ENCODE measurements at places on chromosomes 2 and 18. TPM values are rescaled to one million over a fixed set of nuclear protein-coding genes. Genes with fewer than 3 reads are reported as not detected.
A peak's percentile ranks its signal among the peaks of the same experiment; 100 is the strongest.

The CFAP65 gene
- 0.11 TPM for total RNA-seq

The CFC1 gene
- not detected for total RNA-seq

The PLEKHH2 gene
- total RNA-seq = 0.51 TPM

The NGEF gene
- total RNA-seq = 3.3 TPM

The DLGAP1 gene
- total RNA-seq = 0.27 TPM

The PSMA8 gene
- not detected for total RNA-seq

The MARCHF4 gene
- 4.1 TPM for total RNA-seq

GRCh38 chr2:177746358-177746757, 326.2 kb downstream of the PDE11A start:
- no peak for DNase-seq

- DNase-seq = no peak
Measured at GRCh38 chr18:78641689-78642231, 337.9 kb upstream of the SALL3 start.

- peak; percentile 78 for DNase-seq
Measured at GRCh38 chr18:23401400-23402347, 51.4 kb upstream of the RIOK3 start.

- no peak for DNase-seq
Measured at GRCh38 chr2:54597153-54597848, 126.2 kb upstream of the EML6 start.

DNA sequence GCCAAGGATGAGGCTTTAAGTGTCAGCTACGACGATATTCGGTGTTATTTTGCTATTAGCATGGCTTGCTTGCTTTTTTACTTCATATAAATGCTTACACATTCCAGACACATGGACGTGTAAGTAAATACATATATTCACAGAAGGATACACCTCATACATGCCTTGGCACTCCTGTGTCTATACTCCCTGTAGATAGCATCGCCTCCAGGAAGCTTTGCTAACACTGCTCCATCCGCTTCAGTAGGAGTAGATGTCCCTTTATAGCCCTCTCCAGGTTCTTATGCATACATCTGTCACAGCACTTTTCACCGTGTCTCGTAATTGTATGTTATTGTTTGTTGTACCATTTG, 27.5 kb upstream of the KCTD1 start:
- DNase-seq = peak; percentile 2

DNA sequence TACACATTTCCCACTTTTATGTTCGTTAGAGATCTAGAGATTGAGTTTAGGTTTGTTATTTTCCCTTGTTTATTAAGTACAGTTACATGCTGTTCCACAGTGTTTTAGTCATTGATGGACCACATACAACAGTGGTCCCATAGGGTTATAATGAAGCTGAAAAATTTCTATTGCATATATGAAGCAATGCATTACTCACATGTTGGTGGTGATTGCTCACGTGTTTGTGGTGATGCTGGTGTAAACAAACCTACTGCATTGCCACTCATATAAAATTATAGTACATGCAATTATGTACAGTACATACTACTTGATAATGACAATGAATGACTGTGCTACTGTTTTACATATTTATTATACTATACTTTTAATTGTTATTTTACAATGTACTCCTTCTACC, 51.0 kb upstream of the NXPH2 start:
- no peak for DNase-seq

- no peak for DNase-seq
Measured at GRCh38 chr2:8300216-8300615, 381.6 kb upstream of the ID2 start.

DNA sequence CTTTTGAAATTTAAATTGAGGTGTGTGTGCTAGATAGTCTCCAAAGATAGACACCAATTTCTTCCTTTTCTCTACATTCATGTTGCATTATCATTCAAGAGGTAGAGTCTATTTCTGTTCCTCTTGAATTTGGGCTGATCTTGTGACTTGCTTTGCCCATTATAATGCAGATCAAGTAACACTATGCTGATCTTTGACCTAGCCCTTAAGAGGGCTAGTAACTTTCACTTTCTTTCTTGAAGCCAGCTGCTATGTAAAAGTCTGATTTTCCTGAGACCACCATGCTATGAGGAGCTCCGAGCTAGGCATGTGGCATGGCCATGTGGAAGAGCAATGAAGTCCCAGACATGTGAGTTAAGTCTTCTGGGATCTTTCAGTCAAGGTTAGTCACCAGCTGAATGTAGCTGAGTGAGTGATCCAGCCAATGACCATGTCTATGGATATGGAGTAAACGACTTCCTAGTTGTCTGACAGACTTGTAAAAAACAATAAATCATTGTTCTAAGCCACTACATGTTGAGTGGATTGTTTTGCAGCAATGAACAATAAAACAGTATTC, 189.4 kb upstream of the CWC22 start:
- no peak for DNase-seq

DNA sequence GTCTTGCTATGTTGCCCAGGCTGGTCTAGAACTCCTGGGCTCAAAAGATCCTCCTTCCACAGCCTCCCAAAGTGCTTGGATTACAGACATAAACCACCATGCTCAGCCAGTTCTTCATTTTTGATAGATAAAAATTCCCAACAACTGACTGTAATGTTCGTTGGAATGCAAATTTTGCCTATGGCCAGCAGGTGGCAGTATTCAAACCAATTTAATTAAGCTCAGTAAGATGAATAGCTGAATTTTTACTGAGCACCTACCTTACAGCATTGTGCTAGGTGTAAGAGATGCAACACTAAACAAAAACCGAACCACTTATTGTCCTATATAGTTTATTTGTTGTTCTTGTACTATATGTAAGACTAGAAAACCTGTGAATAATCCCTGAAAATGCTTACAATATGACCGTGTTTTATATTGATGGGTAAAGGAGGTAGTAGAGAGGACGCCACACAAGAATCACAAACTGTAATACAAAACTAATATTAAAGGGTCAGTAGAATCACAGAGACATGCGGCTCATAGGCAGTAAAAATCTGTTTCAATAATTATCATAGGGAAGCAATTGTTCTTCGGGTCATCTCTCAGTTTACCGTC, 8.2 kb upstream of the TMEM182 start:
- peak; percentile 15 for DNase-seq

DNA sequence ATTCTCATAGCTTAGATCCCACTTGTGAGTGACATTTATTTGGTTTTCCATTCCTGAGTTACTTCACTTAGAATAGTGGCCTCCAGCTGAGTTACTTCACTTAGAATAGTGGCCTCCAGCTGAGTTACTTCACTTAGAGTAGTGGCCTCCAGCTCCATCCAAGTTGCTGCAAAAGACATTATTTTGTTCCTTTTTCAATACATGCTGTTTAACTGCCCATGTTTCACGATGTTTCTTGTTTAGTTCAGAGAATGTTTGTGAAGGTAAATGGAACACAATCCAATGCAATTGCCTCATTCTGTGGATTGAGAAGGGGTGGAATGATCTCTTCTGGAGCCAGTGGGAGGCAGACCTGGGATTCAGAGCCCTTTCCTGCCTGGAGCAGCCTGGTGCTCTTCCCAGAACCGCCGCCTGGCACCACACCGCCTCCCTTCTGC, 273.5 kb upstream of the ATP5MC3 start:
- no peak for DNase-seq

DNA sequence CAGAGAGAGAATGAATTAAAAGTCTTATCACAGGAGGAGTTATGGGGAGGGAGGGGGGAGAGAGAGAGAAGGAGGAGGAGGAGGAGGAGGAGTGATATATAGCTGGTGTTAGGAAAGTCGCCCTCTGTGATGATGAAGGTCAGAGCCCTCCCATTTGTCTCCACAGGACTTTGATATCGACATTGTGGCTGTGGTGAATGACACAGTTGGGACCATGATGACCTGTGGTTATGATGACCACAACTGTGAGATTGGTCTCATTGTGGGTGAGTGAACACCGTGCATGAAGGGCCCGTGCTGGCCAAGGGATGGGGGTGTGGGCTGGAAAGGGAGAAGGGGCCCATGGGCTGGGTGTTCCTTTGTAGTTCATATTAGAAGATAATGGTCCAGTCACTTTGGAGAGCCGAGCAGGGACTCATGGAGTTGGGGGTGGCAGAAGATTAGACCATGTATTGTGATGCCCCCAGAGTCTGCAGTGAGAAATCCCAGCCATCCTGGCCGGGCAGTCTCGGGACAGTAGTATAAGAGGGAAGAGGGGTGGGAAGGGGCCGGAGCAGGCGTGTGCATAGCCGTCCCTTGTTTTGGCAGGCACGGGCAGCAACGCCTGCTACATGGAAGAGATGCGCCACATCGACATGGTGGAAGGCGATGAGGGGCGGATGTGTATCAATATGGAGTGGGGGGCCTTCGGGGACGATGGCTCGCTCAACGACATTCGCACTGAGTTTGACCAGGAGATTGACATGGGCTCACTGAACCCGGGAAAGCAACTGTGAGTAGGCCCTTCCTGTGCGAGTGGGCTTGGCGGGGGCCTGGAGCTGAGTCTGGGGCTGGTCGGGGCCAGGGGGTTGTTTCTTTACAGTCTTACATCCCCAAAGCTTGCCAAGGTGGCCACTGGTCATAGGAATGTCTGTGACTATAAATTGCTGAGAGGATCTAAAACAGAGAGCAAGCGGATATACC, 40.0 kb downstream of the HK2 start:
- no peak for DNase-seq

DNA sequence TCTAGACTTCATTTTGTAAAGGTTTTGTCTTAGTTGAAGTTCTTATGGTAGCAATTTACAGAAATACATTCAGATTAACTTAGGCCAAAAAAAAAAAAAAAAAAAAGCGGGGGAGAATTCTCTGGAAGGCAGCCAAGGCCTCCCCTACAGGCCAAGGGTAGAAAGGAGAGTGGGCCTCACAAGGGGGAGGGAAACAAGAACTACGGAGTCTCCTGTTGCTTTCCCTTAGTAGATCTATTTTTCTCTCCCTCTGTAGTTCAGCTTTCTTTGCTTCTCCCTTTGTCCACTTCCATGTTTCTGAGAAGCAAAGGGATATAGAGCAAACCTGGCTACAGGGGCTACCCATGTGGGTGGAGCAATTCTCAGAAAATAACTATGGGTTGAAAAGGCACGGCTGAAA, 2.4 kb upstream of the STK11IP start:
- peak; percentile 41 for DNase-seq

- DNase-seq = no peak
Measured at GRCh38 chr2:182784777-182785176, 68.7 kb downstream of the DNAJC10 start.

DNA sequence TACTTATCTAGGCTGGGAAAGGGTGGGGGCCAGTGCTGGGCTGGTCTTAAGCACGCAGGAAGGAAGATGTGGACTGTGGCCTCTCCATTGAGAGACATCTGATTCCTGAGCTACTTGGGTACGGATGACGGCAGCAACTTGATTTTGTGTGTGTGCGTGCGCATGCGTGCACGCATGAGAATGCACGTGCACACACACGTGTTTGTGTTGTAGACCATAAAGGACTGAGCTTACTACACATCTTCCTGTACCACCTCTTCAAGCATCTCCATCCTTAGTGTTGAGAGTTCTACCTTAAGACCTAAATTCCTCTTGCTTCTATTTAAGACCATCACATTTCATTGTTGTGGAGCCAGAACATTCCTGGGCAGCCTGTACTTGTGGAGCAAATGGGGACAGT, 9.5 kb downstream of the WNT6 start:
- no peak for DNase-seq

DNA sequence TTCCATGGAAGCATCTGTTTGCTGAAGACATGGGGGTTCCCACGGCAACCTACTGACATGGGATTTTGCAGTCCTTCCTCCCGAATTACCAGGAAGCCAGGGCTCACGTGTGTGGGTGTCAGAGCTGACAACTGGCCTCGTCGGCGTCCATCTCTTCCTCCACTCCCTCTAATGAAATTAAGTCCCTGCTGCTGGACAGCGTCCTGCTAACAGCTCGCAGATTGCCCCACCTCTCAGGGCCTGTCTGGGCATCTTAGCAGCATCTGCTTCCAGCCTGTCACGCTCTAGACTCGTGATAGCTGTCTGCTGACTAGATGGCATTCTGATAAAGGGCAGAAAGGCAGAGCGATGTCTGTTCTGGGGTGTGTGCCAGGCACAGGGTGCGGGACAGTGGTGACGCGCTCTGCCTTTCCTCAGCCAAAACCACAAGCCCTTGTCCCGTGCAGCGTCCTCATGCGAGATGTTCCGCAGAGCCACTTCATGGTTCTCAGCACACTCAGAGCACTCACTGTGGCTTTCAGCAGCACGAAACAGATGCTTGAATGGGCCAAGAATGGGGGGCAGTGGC, 161.1 kb downstream of the ARL4C start:
- DNase-seq = peak; percentile 53

DNA sequence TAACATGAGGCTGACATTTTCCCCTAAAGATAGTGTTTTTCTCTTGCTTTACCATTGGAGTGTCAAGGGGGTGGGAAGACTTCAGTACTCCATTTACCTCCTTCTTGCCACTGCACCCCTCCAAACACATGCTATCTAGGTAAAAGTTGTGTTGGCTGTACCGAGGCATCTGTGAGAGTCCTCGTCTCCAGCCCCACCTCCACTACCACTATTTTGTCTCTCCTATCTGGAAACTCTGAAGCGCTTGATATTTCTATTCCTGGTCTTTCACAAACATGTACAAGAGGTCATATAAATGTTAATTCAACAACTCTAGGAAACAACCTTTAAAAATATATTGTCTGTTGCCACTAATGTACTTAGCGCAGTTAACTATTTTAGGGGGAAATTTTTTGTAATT, 132.6 kb downstream of the PKP4 start:
- no peak for DNase-seq

DNA sequence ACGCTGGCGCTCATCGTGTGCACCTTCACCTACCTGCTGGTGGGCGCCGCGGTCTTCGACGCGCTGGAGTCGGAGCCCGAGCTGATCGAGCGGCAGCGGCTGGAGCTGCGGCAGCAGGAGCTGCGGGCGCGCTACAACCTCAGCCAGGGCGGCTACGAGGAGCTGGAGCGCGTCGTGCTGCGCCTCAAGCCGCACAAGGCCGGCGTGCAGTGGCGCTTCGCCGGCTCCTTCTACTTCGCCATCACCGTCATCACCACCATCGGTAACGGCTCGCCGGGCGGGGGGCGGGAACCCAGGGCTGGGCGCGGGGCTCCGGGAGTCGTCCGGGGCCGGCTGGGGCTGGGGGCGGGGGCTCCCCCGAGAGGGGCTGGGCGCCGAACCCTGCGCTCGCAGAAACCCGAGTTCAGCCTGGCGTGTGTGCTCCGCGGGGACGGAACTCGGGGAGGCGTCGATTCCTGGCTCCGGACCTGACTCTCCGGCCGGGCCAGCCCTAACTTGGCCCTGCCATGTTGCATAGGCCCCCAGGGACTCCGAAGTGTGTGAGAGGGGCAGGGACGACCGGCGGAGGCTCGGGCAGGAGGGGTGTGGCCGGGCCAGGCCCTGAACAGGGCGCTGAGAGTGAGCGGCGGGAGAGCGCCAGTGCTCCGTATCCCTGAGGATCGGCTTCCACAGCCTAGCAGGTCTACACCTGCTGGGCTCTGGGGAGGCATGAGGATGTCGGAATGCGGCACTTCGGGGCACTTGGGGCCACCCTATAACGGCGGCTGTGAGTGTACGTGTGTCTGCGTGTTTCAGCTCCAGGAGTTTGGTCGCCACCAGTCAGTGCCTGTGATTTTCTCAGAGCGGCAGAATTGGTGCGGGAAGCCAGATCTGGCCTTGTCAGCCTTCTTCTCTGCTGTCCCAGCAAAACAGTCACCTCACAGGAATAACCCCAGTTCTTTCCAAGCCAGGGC, 651 bp downstream of the KCNK3 start:
- DNase-seq = peak; percentile 57
